ENCODE measurements at places on chromosomes 16 and 17. TPM values are rescaled to one million over a fixed set of nuclear protein-coding genes. Genes with fewer than 3 reads are reported as not detected.

DNA sequence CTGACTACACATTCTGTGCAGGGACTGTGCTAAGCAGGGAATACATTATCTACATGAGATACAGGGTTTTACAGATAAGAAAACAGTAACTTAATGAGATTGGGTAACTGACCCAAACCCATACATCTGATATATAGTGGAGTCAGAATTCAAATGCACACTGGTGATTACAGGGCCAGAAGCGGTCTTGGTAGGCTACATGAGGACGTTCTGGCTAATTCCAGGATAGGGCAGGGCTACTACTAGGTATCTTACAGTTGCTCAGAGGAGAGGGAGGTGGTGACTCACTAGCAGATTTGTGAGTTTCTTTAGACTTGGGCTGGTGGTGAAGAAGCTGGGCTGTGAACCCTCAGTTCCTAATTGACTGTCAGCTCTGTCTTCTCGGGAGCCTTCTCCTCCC, 21.4 kb downstream of the TRIM16 start:
- H3K36me3 ChIP-seq, result peaks cover 7% of the 10 kb centered on the region
- H3K27ac ChIP-seq, result no peak overlapping the region
- peaks cover 5% of the 10 kb centered on the region for H3K4me1 ChIP-seq
- H3K4me3 ChIP-seq, result no peak overlapping the region
- DNase-seq, result peak; percentile 26
- no peaks in the 10 kb centered on the region for H3K27me3 ChIP-seq

DNA sequence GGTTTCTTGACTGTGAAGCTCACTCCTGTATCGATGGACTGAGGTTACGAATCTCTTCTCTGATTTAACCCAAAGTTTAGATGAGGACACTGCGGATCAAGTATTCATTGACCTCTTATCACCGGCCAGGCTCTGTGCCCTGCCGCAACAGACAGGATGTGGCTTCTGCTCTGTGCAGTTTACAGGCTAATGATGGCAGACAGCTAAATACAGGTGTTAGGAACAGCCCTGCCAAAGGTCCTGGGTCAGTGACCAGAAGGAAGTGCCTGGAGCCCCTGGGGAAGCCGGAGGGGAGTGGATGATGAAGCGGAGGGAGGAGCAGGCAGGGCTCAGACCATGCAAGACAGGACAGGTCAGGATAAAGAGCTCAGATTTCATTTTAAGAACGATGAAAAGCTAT, 44.4 kb downstream of the HAPSTR1 start:
- H3K27me3 ChIP-seq, result no peaks in the 10 kb centered on the region
- no peaks in the 10 kb centered on the region for H3K4me1 ChIP-seq
- H3K4me3 ChIP-seq, result no peak overlapping the region
- DNase-seq, result peak; percentile 40
- no peak overlapping the region for H3K27ac ChIP-seq
- H3K36me3 ChIP-seq, result no peaks in the 10 kb centered on the region

DNA sequence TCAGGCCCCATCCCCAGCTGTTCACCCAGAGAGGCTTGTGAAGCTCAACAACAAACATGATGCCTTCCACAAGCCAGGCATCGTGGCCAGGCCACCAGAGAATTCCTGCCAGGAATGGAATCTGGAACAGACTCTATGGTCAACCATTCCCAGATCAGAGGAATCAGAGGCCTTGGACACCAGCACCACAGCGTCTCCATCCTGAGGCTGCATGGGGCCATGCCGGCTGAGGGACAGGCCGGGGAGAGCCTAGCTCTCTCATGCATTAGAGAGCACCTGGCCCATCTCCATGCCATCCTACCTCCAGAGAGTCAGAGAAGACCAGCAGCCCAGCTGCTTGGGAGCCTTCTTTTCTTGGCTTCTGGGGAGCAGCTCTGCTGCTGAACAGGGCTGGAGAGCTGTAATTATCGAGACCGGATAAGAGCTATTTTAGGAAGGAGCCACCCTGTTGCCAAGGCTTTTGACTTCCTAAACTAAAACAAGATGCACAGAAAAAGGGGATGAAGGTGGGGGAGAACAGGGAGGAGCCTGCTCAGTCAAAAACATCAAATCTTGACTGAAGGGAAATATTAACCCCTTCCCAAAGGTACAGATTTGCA, 24.5 kb upstream of the MTMR4 start:
- H3K36me3 ChIP-seq, result no peaks in the 10 kb centered on the region
- H3K27ac ChIP-seq, result no peak overlapping the region
- peaks cover 21% of the 10 kb centered on the region for H3K27me3 ChIP-seq
- no peaks in the 10 kb centered on the region for H3K4me1 ChIP-seq
- DNase-seq, result no peak

- no peak overlapping the region for H3K27ac ChIP-seq
- no peaks in the 10 kb centered on the region for H3K4me1 ChIP-seq
- H3K27me3 ChIP-seq, result peaks cover 11% of the 10 kb centered on the region
- H3K36me3 ChIP-seq, result no peaks in the 10 kb centered on the region
- DNase-seq, result peak; percentile 71
These were observed 102.4 kb downstream of the ENGASE start for GRCh38 chr17:79176792-79177601.

- no peak overlapping the region for H3K4me3 ChIP-seq
- peaks cover 18% of the 10 kb centered on the region for H3K36me3 ChIP-seq
- H3K27ac ChIP-seq, result no peak overlapping the region
- H3K4me1 ChIP-seq, result no peaks in the 10 kb centered on the region
- DNase-seq, result no peak
These were observed 13.1 kb upstream of the CTCF start for GRCh38 chr16:67549240-67549639.

GRCh38 chr17:2780256-2780655, 16.0 kb upstream of the RAP1GAP2 start:
- DNase-seq, result no peak
- H3K36me3 ChIP-seq, result no peaks in the 10 kb centered on the region
- H3K4me3 ChIP-seq, result no peak overlapping the region
- H3K4me1 ChIP-seq, result peaks cover 3% of the 10 kb centered on the region

GRCh38 chr16:5874899-5875298, 777.3 kb upstream of the EEF2KMT start:
- no peaks in the 10 kb centered on the region for H3K27me3 ChIP-seq
- no peaks in the 10 kb centered on the region for H3K36me3 ChIP-seq
- no peak overlapping the region for H3K27ac ChIP-seq
- H3K4me1 ChIP-seq, result peaks cover 5% of the 10 kb centered on the region
- no peak for DNase-seq

GRCh38 chr17:49439673-49440571, 25.2 kb upstream of the PHB1 start:
- H3K36me3 ChIP-seq, result no peaks in the 10 kb centered on the region
- peaks cover 27% of the 10 kb centered on the region for H3K27me3 ChIP-seq
- H3K4me3 ChIP-seq, result no peak overlapping the region
- H3K4me1 ChIP-seq, result no peaks in the 10 kb centered on the region

The SPATA32 gene
- total RNA-seq, result not detected

The TEKT5 gene
- 0.31 TPM for total RNA-seq

The ZNF205 gene
- total RNA-seq, result 14.0 TPM
